ENCODE measurements at places on chromosomes 6 and 20.

DNA sequence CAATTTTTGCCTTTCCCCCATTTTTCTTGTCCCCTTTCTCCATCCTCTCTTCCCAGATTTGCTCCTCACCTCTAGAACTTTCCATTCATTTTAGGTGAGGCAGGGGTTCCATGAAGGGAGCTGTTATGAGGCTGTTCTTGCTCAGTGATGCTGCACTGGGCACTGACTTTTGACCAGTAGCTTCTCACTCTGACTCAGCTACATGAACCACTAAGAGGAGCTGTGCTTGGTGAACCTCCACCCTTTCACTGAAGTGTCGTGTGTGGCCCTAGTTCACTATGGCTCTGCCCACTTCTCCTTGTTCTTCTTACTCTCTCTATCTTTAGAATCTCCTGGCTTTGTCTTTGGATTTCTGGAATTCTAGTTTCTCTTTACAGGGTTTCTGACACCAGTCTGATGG, 307.1 kb upstream of the RNF24 start:
- DNase-seq, result no peak

DNA sequence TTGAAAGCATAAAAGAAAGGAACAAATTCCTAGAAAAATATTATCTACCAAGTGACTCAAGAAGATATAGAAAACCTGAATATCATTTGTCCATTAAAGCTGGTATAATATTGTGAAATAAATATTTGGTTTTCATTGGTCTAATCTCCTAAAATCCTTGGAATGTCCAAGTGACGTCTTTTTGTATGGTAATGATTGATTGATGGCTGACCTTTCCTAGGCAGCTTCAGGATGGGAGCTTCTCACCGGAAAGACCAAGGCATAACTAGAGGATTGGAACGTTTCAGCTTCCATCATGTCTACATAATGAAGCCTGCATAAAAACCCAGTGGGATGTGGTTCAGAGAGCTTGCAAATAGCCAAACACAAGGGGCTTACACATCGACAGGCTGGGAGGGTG, 57.6 kb upstream of the MAN1A1 start:
- DNase-seq, result no peak

GRCh38 chr20:56453352-56453751, 15.1 kb upstream of the RTF2 start:
- DNase-seq, result no peak

DNA sequence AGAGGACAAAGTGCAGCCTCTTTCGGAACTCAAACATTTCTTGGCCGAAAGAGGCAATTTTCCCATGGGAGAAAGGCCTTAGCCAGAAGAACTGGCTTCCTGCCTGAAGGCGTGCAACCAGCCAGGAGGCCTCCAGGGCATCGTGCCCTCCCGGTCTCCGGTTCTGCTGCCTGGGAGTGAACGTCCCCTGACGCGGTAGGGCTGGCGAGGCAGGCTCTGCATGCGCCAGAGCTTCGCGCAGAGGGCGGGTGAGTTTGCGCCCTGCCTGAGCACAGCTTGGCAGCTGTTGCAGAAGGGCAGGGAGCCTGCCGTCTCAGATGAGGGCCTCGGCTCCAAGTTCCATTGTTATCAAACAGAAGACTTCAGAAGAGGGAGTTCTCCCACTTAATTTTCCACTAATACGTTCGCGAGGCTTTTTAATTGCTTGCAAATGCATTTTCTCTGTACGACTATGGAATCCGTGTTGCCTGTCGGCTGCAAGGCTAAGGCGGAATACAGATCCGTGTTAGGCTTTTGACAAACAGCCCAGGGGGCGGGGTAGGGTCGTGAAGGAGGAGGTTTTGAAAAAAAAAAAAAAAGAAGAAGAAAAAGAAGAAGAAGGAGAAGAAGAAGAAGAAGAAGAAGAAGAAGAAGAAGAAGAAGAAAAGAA, 5.5 kb upstream of the TFAP2D start:
- DNase-seq, result no peak

GRCh38 chr20:17634661-17635331, 47.2 kb downstream of the RRBP1 start:
- no peak for DNase-seq

GRCh38 chr20:44733341-44734069, 12.2 kb upstream of the KCNK15 start:
- no peak for DNase-seq

DNA sequence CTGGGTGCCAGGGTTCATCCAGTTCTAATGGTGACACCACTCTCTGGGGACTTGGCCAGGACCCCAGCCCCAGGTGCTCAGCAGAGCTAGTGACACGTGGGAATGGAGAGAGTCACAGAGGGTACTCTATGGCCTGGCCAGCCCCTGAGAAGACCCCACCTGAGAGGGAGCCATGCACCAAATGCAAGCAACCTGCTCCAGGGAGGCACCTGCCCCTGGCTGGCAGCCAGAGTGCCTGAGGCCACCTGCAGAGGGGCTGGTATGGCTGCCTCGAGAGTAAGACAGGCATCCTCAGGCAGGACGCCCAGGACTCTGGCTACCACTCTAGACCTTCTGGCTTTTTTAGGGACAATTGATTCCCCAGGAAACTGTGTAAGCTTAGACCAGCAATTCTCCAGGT, 38.6 kb upstream of the CST7 start:
- DNase-seq, result no peak

DNA sequence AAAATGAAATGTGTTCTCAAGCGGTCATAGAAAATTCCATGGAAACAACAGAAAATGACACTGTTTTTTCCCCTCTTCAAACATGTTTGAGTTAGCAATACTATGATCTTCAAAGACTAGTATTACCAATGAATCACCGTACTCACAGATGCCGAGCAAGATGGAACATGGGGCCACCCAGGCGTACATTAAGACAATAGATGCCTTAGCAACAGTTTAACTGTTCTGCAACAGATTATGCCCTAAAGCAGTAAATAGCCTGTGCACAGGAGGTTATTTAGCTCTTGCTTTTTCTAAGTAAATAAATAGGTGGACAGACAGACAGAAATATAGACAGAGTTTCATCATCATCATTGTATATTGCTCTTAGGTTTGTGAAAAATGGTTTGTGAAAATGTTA, 284.0 kb upstream of the DEFB112 start:
- no peak for DNase-seq

- DNase-seq, result no peak
Measured at GRCh38 chr20:8431538-8432434, 299.7 kb downstream of the PLCB1 start.

DNA sequence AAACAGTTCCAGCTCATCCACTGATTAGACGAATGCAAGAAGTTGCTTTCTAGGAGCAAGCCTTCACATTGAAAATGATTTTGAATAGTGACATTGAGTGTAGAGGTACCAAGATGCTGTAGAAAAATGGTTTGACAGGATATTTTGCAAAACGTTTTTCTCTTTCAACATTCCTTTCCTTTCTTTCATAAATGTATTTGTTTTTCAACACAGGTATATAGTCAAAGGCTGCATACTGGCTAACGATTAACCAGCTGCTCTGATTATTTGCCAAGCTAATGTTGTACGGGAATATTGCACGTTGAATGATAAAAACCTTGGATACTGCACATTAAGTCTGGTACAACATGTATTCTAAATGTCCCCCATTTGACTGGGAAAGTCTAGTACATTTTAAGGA, 78.8 kb upstream of the TENT5A start:
- DNase-seq, result no peak

DNA sequence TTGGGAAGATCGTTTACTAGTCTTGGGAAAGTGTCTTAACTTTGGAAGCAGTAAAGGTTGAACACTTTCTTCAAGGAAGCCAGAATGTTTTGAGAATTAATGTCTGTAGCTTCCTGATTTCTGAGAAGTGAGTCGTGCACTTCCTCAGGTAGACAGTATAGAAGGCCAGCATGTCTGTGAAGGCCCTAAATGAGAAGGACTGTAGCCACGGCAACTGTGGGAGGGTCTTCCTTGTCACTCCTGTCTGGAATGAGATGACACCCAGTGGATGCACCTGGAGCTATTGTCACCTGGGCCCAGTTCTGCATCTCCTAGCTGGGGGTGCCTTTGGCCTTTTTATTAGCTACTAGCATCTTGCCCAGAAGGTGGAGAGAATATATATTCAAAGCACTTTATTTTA, 8.8 kb downstream of the STX16 start:
- no peak for DNase-seq

GRCh38 chr20:46695892-46696291, 6.6 kb upstream of the TP53RK start:
- no peak for DNase-seq

GRCh38 chr20:36367907-36368799, 62.0 kb downstream of the DLGAP4 start:
- DNase-seq, result no peak

GRCh38 chr6:2800552-2801316, 35.5 kb downstream of the WRNIP1 start:
- no peak for DNase-seq

DNA sequence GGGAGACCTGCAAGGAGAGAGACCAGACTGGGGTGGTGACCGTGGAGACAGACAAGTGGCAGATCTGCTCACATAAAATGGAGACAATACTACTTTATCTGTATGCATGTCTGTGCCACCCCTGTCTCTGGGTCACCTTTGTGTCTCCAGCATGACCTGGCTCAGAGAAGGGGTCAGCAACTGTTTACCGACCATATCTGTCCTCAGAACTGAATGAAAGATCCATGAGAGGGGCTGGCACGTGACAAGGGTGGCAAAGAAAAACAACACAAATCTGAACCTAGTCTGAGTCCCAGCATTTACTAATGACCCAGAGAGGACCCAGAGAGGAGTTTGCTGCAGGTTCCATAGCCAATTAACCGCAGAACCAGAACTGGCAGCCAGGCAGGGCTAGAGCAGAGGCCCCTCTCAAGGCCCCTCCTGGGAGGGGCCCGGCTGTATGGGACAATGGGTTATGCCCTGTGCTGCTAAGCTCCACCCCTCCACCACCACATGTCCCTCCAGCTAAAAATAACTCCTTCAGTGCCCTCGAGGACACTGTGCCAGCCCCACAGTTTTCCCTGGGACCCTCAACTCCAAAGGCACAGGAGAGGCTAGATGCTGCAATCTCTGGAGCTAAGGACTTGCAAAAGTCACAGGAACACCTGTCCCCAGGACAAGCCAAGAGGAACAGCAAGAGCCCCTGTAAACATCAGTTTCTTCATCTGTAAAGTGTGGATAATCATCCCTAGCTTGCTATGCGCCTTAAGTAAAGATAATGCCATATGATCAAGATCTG, 2.2 kb downstream of the AHCY start:
- no peak for DNase-seq

DNA sequence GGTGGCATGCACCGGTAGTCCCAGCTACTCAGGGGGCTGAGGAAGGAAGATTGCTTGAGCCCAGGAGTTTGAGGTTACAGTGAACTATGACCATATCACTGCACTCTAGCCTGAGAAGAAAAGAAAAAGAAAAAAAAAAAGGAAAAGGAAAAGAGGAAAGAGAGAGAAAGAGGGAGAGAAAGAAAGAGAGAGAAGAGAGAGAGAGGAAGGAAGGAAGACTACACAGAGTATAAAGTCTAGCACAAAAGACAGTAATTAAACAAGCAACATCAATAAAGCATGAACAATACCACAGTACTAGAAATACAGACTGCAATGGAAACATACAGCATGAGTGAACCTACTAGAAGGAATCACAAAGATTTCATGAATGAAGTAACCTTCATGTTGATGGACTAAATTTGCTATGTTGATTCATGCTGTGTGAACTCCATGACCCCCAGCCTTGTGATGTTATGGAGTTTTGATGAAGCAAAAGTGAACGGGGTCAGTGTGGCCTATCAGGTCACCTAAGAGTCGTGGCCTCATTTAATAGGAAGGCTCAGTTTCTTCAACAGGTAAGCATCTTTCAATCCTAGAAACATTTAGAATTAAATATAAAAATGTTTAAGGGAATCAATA, 57.6 kb downstream of the NUDT3 start:
- no peak for DNase-seq

DNA sequence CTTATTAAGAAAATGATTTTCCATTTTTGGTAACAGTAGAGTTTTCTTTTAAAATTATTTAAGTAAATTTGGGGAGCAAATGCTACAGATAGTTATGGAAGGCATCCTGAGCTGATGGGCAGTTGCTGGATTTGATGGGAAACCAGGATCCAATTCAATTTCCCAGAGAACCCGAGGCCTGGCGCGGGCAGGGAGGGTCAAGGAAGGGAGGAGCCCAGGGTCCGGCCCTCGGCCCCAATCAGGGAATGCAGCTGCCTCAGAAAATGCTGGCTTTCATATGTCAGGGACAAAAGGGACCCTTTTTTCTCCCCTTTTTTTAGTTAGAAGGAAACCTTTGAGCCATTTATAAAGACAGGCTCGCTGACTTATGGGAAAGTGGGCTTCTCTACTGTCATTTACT, 42.1 kb downstream of the CTCFL start:
- DNase-seq, result no peak

DNA sequence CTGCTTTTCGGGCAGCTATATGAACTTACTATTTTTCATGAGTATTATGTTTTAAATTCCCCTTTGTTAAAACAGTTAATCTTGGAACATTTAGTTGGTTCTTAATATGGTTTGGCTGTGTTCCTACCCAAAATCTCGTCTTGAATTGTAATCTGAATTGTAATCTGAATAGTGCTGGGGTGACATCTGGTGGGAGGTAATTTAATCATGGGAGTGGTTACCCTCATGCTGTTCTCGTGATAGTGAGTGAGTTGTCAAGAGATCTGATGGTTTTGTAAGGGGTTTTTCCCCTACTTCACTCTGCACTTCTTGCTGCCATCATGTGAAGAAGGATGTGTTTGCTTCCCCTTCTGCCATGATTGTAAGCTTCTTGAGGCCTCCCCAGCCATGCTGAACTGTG, 305.4 kb upstream of the MAP3K7 start:
- DNase-seq, result no peak

- no peak for DNase-seq
Measured at GRCh38 chr20:43383026-43383795, 74.5 kb upstream of the SRSF6 start.

GRCh38 chr20:37878835-37879599, 23.9 kb upstream of the VSTM2L start:
- no peak for DNase-seq

GRCh38 chr6:31010393-31011060, at the start of gene MUC22:
Gene MUC22, plus strand, starts transcription at chr6:31010474. Its CDS starts 233 bp downstream, at chr6:31010707.
- DNase-seq, result no peak

GRCh38 chr6:31621320-31621939, 915 bp downstream of the PRRC2A start:
- DNase-seq, result no peak

DNA sequence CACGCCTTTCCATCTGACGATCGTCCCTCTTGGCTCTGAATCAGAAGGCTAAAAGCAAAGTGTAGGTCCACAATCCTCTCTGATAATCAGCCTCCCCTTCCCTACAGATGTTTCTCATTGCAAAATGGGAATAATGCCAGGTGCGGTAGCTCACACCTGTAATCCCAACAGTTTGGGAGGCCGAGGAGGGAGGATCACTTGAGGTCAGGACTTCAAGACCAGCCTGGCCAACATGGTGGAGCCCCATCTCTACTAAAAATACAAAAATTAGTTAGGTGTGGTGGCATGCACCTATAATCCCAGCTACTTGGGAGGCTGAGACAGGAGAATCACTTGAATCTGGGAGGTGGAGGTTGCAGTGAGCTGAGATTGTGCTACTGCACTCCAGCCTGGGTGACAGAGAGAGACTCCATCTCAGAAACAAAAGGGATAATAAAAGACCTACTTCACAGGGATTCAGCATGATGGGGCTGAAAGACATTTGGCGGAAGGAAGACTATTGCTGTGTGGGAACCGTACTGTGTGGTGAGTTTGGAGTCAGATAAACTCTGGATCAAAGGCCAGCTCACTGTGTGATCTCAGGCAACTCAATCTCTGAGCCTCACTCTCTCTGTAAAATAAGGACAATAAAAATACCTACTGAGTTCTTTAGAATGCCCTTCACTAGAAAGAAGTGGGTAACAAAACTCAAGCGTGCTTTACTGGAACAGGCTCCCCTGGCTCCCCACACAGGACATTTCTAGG, 15.9 kb upstream of the SLC9A8 start:
- no peak for DNase-seq

- DNase-seq, result no peak
Measured at GRCh38 chr20:2331106-2331505, 35.3 kb downstream of the TGM3 start.

Measured in stimulated activated CD8-positive, alpha-beta memory T cell treated with anti-CD3 and anti-CD28 coated beads, Interleukin-7, amount 100 ng/mL, for 24 hours (primary cell).